ENCODE measurements at places on chromosomes 1 and 21. TPM values are rescaled to one million over a fixed set of nuclear protein-coding genes. Genes with fewer than 3 reads are reported as not detected.

DNA sequence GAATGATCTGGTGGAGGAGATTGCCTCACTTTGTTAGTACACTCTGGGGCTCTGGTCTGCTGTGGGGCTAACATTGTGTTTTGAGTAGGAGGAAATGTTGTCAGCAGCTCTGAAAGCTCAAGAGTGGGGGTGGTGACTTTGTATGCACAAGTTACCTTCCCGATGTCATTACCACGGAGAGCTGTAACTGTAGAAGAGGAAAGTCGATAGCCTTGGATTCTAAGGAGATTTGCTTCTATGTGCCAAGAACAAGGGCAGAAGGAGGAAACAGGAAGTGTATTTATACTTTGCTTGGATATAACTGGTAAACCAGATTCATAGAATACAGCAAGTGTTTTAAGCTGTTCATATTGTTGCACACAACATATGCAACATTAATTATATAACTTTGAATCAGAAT, 196.1 kb downstream of the AMY1C start:
- no peak for DNase-seq

The CACNA1S gene
- total RNA-seq: not detected

DNA sequence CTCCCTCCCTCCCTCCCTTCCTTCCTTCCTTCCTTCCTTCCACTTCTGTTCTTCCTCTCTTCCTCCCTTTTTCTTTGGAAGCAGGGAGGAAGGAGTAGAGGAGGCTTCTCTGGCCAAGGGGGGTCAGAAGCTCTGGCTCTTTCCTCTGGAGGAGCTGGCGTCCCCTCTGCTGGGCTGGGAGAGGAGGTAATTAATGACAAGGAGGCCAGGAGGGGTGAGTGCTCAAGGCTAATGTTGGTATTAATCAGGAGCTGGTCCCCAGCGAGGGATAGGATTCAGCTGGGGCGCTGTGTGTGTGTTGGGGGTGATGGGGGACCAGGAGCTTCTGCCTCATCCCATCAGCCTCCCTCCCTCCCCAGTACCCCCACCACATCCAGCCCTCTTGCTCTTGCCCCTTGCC, 6.2 kb upstream of the PEAR1 start:
- DNase-seq: no peak

GRCh38 chr1:164971921-164972415, 384.5 kb downstream of the LMX1A start:
- DNase-seq: no peak

The FMO4 gene
- 1.5 TPM for total RNA-seq

Data from MCF 10A (cell line).